ENCODE measurements at places on chromosomes 6 and 20. TPM values are rescaled to one million over a fixed set of nuclear protein-coding genes. Genes with fewer than 3 reads are reported as not detected.

Gene LINC00237
- not detected for total RNA-seq

- DNase-seq, result peak; percentile 45
Observed at GRCh38 chr6:166572370-166573261, 13.9 kb downstream of the RAMACL start.

DNA sequence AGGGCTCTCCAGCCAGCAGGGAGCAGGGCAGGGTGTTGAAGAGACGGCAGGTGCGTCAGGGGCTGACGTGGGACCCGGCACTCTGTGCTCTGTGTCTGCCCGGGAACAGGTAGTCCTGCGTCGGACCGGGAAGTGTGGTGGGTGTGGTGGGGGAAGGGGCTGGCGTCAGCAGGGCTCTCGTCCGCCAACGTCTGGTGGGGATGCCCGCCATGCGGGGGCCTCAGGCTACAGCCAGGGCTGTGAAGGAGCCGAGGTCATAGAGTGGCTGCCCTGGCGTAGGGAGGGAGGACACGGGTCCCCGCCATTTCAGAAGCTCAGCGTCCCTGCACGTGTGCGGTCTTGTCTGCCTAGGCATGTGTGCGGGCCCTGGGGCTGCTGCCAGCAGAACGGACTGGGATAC lies 25.3 kb downstream of the DNAJC5 start:
- no peak for DNase-seq

Gene HSPA12B
- total RNA-seq, result 18.5 TPM

Gene TENT5A
- total RNA-seq, result 43.6 TPM
